ENCODE measurements at places on chromosomes 5 and 9. TPM values are rescaled to one million over a fixed set of nuclear protein-coding genes. Genes with fewer than 3 reads are reported as not detected.

DNA sequence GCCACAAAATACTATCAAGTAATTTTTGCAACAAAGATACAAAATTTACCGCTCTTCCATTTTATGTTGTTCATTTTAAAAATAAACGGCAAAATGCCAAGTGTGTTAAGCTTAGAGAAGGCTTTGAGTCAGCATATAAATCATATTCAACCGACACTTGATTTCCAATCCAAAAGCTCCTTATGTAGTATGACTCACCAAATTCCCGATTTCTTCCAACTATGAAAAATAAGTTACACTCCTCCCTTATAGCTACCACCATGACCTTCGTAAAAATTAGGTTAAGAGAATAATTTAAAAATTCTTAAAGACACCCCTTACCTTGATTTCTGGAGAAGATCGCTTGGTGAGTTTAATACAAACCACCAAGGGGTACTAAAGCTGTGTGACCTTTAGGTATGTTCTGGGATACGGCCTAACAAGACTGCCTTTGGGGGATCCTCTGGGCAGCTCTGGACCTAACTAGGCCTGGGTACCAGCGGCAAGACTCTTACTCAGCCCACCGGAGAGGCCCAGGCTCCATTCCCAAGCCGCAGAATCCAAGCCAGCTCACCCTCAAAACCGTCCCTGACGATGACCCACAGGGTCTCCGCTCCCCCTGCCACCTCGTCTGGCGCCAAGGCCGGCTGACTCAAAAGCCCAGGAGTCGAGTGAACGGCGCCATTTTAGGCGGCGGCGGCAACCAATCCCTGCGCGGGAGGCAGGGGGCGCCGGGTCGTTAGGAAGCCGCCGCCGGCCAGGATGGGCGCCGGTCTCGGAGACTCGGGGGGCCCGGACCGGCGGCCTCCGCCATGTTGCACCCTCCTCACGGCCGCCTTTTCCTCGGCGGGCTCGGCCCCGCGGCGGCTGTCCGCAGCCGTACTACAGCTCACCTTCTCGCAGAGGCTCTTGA is 739 bp downstream of the PPP2CA start:
- peak; percentile 77 for DNase-seq

SPINK6 gene
- total RNA-seq: not detected

GRCh38 chr9:98678244-98678842 is 30.4 kb downstream of the GABBR2 start:
- peak; percentile 50 for DNase-seq

- no peak for DNase-seq
Observed at GRCh38 chr5:84069608-84070179, 315.0 kb downstream of the EDIL3 start.

ZNF366 gene
- 13.3 TPM for total RNA-seq

GRCh38 chr5:139768807-139769465 is 26.7 kb upstream of the PSD2 start:
- DNase-seq: peak; percentile 54

DNA sequence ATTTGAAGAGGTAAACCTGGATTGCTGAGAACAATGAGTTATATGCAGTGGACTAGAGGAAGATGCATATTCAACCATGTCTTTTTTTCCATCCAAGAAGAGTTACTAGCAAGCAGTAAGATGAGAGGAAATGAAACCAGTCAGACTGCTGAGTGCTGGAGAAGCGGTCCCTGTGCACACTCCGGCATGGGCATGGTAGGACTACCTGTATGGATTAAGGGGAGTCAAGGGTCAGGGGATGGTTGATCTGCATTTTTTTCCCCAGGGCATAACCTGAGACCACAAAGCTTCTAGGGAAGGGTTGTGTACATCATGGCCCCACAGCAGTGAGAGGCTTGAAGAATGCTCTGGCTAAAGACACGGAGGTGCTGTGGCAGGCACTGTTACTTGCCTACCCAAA is 76.6 kb upstream of the ZNF169 start:
- no peak for DNase-seq

GARIN3 gene
- total RNA-seq: not detected

ANKRD55 gene
- total RNA-seq: 3.2 TPM

DNA sequence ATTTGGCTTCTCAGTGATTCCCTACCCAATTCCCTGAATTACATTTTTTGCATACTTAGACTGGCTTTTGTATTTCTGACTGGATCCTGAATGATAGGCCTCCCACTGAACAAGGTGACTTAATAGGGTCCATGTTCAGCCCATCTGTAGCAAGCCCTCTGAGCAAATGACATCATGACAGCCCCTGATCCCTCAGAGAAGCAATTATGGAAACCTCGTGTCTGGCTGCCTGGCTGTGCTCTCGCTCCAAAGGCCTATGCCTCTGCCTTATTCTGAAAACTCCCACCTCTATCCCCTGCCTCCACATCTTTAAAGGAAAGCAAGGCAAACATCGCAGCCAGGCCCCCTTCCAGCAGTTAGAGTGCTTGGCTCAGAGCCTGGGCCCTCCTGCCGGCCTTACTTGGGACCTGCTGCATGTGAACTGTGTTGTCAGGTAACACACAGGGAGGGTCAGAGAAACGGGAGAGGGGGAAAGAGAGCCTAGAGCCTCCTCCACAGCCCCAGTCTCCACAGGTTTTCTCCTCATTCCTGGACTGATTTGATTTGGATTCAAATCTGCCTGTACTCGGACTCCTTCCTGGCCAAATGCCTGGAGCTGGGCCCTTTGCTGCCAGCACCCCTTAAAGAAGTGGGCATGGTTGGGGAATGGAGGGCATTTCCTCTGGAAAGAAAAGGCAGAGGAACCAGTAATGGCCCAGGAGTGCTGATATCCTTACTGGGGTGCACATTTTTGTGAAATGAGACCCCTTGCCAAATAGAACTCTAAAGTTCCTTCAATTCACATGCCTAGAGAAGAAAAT is 3.8 kb downstream of the DCANP1 start:
- DNase-seq: no peak

DNA sequence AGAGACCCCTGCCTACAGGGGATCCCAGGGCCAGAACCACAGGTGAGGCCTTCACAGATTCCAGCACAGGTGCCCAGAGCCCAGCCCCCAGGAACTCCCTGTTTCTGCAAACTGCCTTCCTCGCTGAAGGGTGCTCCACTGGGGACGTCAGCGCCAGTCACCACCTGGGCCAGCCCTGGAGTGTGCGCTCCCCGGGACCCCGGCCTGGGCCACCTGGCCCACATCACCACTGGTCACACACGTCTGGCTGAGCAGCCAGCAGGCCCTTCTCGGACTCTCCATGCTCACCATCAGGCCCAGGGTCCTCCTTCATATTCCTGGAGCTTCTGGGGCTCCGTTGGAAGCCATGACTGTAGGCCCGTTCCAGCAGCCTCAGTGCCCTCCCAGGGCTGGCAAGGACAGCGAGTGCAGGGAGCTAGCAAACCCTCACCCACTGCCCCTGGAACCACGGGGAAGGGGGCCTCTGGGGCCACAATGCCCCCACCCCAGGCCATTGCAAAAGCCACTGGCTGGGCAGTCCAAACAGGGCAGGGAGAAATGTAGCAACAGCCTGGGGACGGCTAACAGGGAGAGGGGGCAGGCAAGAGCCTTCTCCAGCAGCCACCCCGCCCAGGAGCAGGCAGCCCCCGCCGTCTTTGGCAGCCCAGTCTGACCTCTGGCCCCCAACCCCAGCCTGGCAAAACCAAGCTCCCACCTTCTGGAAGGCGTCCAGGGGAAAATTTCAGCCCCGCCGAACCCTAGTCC is 1.3 kb downstream of the AGPAT2 start:
- peak; percentile 40 for DNase-seq

CATSPER3 gene
- not detected for total RNA-seq

- no peak for DNase-seq
Observed at GRCh38 chr5:137651022-137651421, 84.9 kb downstream of the KLHL3 start.

DNA sequence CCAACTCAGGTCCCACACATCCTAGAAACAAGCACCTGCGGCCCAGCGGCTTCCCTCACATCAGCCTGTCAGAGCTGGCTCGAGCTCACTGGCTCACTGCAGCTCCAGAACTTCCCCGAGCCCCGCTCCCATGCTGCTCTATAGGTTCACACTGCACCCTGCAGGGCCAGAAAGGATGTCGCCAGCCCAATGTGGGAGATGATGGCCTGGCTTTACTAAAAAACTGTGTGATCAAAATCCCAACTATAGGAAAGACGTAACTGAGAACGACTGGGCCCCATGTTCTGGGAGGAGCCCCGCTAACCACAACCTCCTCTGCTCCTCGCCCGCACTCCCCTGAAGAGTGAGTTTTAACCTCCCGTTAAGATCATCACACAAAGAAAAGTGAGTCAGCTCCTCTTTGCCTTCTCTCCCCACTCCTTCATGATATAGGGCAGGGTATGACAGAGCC is 4.6 kb downstream of the SURF4 start:
- no peak for DNase-seq

GFPT2 gene
- total RNA-seq: 0.68 TPM

GRCh38 chr5:130995254-130995515 is 169.9 kb downstream of the HINT1 start:
- no peak for DNase-seq

DNA sequence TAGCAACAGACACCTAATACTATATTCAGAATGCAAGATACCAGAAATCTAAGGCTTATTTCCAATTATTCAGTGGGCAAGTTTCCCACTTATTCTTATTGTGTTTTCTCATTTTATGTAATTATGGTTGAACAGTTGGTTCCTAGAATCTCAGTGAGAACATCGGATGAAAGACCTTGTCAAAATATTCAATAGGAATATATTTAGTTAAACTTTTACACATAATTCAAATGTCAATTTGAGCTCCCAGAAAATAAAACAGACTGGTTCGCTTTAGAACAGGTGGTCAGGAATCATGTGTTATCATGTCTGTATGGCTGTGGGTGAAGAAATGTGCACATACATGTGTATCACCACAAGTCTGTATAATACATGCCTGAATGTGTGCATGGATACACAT is 447.8 kb downstream of the MED10 start:
- DNase-seq: no peak

FAM78A gene
- total RNA-seq: 12.4 TPM

- peak; percentile 82 for DNase-seq
Observed at GRCh38 chr9:97237951-97238889, 69.2 kb upstream of the CCDC180 start.

DNA sequence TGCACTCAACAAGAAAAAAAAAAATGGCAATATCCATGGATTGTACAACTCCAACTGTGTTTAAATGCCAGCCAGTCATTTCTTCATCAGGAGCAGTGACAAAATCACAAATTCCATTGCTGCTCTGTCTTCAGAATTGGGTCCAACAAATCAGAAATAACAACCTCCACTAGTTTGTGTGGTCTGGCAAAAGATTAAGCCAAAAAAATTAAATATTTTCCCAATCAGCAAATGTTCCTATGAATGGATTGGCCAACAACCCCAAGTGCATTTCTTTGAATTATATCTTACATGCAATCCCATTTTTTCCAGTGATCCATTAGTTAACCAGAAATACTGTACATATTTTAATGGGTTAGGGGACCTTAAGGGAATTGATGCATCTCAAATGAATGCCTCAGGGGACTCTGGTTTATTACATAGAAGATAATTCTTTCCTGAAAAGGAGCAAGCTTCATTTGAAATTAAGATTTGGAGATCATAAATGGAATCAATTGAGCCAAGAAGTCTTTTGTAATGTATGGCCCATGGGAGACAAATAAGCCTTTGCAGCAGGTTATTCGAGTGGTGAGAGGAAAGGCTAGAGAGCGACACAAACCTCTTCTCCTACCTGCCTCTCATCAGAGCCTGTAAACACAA is 131.8 kb downstream of the TLE1 start:
- DNase-seq: no peak

CYLC2 gene
- total RNA-seq: not detected
